ENCODE measurements at places on chromosomes 5 and 9.

- no peak for DNase-seq
These were observed 57.3 kb upstream of the CACNA1B start for GRCh38 chr9:137820161-137820855.

DNA sequence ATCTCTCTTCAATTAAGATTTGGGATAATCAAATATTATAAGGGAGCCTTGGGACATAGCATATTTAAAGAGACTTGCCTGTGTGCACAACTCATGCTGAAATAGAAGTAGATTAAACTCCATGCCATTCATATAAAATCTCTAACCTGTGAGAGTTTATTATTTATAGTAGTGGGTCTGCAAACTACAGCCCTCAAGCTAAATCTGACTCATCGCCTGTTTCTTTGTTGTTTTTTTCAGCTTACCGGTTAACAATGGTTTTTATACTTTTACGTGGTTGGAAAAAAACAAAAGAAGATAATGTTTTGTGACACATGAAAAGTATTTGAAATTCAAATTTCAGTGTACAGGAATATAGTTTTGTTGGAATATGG lies 61.9 kb upstream of the GHR start:
- DNase-seq: peak; percentile 80

GRCh38 chr9:121283856-121284732 lies 16.1 kb downstream of the GSN start:
- no peak for DNase-seq

- peak; percentile 85 for DNase-seq
These were observed at the start of gene TTF1 for GRCh38 chr9:132406554-132407122. Gene TTF1 (minus strand): TSS chr9:132406840. CDS start chr9:132402821, 4,019 bp downstream.

- no peak for DNase-seq
These were observed 1.1 kb downstream of the ECM2 start for GRCh38 chr9:92534674-92535073.

- no peak for DNase-seq
These were observed 33.0 kb upstream of the SLC25A51 start for GRCh38 chr9:37936965-37937364.

DNA sequence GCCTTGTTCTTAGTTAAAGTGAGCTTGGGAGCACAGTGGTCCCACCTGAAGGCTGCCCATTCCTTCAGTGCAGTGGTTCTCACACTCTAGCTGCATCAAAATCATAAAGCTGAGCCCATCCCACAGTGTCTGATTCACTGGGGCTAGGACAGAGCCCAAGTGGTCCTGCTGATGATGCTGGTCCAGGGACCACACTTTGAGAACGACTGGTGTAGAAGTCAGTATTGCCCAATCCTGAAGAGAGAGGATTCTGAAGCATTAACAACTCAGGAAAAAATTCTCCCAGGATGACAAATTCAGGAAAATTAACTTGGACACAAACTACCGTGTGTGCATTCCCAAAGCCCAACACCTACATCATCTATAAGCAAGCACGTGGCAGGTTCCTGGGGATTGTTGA lies 176.2 kb downstream of the GABBR2 start:
- no peak for DNase-seq

GRCh38 chr5:151427258-151427657 lies 20.1 kb upstream of the SLC36A1 start:
- no peak for DNase-seq

GRCh38 chr9:77403239-77403638 lies 225.9 kb downstream of the VPS13A start:
- DNase-seq: no peak

- DNase-seq: no peak
These were observed 2289.7 kb downstream of the MAT2B start for GRCh38 chr5:165795073-165795472.

GRCh38 chr5:125199968-125200865 lies 453.8 kb upstream of the ZNF608 start:
- DNase-seq: no peak

DNA sequence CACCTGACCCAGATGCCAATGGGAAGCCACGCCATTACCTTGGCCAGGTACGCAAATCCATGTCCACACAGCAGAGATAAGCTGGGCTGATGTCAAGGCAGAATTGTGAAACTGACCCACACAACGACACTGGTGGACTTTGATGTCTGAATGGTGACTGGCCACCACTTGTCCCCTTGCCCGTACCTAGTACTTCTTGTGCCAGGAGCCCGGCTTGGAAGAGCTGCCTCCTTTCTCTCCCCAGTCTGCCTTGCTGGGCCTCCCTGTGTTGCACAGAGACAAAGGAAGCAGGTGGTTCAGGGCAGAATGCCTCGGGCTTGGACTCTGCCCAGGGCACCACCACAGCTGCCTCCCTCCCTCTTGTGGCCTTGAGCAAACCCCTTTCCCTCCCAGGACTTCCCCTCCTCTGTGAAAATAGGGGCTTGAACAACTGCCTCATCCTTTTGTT lies 23.3 kb downstream of the PTGES2 start:
- DNase-seq: no peak

GRCh38 chr5:168801567-168801966 lies 222.4 kb upstream of the PANK3 start:
- DNase-seq: no peak

DNA sequence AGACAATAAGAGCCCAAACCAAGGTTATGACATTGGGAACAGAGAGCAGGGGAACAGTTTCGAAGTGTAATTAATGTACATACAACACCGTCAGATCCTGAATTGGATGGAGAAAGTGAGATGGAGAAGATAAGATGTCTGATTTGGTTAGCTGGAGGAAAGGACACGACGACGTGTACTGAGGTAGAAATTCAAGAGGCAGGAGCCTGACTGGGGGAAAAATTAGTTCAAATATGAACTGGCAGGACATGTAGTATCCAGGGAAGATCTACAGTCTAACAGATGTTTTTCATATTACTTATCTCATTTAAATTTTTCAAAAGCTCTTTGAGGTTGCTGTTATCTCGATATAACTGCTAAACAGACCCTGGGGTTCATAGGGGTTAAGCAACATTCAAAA lies 114.7 kb downstream of the TMEM232 start:
- no peak for DNase-seq

DNA sequence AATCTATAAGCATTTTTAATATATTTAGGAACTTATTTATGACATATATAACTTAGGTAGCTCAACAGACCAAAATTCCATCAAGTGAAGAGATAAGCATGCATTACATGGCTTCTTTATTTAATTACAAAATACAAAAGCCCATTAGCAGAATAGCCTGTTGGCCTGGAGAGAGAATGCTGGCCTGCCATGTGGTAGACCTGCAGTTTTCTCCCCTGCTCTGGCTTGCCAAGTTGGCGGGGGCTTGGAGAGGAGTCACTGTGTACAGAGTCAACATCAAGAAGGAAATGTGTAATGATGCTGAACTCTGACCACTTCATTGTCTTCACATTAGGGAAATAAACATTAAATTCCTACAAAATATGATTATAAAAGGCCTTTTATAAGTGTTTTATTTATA lies 69.8 kb upstream of the CNTLN start:
- peak; percentile 71 for DNase-seq

DNA sequence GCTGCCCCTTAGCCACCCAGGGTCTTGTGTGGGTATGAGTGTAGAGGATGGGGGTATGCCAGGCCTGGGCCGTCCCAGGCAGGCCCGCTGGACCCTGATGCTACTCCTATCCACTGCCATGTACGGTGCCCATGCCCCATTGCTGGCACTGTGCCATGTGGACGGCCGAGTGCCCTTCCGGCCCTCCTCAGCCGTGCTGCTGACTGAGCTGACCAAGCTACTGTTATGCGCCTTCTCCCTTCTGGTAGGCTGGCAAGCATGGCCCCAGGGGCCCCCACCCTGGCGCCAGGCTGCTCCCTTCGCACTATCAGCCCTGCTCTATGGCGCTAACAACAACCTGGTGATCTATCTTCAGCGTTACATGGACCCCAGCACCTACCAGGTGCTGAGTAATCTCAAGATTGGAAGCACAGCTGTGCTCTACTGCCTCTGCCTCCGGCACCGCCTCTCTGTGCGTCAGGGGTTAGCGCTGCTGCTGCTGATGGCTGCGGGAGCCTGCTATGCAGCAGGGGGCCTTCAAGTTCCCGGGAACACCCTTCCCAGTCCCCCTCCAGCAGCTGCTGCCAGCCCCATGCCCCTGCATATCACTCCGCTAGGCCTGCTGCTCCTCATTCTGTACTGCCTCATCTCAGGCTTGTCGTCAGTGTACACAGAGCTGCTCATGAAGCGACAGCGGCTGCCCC lies 2.6 kb downstream of the SLC35A4 start:
- DNase-seq: no peak

DNA sequence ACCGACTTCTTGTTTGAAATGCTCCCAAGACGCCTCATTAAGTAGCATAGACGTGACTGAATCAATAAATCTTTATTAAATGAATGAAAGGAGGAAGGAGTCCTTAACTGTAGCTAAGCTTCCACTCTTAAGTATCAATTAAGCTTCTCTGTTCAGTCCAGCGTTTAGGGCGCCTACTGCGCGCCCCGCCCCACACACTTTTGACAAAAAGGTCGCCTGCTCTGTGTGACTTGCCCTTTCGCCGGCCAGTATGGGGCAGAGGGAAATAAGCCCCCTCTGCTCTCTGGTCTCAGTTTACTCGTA lies 662 bp upstream of the DOLPP1 start:
- no peak for DNase-seq

DNA sequence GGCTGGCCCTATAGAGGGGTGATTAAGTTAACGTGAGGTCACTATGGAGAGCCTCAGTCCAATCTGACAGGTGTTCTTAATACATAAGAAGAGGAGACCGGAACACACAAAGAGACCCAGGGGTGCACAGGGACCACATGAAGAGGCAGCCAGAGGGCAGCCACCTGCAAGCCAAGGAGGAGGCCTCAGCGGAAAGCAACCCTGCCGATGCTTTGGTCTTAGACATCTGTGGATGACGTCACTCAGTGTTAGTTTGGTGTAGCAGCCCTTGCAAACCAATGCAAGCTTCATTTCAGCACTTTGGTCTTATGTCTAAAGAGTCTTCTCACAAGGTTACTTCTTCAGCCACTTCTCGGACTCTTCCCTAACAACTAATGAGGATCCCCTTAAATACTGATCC lies 47.6 kb upstream of the GRHPR start:
- DNase-seq: no peak

DNA sequence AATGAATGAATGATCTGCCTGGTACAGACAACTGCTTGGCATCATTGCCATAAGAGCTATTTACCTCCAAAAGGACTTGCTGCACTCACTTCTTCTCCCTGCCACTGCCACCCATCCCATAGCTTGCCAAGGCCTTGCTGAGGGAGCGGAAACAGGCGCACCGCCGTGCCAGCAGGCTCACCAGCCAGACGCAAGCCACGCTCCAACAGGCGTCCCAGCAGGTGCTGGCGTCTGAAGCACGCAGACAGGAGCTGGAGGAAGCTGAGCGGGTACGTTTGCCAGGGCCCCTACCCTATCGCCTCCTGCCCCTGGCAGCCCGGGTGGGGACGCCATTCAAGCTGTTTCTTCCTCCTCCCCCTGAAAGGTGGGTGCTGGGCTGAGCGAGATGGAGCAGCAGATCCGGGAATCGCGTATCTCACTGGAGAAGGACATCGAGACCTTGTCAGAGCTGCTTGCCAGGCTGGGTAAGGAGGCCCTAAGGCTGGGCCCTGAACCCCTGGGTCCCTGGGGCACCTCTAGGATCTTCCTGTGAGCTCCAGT lies 8.9 kb upstream of the AIF1L start:
- DNase-seq: no peak

GRCh38 chr5:59842999-59843398 lies 50.5 kb downstream of the PDE4D start:
- DNase-seq: no peak

DNA sequence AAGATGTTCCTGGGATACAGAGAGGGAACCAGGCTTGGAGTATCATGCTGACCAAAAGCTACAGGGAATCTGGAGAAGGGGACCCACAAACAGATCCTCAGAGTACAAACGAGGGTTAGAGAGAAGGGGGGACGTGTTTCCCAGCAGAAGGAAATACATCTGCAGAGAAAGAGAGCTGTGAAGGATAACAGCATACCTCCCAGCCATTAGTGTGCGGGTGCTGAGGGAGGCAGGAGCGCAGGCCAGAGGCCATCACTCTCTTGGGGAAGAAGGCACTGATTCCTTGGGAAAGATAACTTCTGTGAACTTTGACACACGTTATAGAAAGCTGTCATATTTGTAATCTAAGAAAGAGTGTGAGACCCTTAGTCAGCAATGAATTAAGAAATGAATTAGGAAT lies 96.9 kb downstream of the KCNN2 start:
- no peak for DNase-seq

- DNase-seq: no peak
These were observed 11.1 kb downstream of the BRD9 start for GRCh38 chr5:881551-881935.

GRCh38 chr5:115068239-115069086 lies 101.2 kb downstream of the TRIM36 start:
- DNase-seq: peak; percentile 56

- DNase-seq: no peak
These were observed 44.4 kb downstream of the FNBP1 start for GRCh38 chr9:129998491-129999140.

All from PC-3 (cell line).